RKO (cell line): ENCODE measurements at places on chromosomes 1 and 21.

DNA sequence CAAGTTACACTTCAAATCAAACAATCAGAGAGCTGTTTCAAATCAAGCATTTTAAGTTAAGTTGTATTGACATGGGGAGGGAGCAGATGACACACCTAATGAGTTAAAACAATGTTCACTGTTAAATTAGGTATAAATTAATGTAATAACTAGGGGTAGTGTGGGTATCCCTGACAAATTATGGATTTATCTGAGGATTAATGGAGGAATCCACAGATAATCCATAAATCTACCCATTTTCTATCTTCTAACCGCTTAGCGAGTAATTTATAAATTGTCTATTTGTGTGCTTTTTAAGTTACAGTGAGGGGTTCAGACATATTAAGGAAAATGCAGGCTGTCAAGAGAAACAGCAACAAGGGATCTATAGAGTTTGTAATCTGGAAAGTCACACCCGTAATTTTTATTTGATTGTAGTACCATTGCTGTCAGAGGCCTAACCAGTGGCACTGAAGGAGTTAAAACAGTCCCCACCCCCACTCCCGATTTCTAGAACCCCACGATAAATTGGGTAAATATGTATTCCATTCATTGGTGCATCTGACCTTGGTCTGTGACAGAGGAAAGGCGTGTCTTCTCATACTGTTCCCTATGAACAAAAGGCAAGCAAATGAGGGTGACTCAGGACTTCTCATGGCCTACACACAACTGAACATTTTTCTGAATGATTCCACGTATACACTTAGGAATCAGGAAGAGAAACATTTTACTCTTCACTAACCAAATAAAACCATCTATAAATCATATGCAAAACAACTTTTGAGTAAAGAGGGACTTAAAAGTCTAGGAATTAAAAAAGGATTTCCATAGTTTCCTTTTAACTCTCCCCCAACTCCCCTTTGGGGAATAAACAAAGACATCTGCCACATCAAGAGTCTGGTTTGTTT lies 7.4 kb downstream of the IRF2BP2 start:
- peak; percentile 99 for DNase-seq

DNA sequence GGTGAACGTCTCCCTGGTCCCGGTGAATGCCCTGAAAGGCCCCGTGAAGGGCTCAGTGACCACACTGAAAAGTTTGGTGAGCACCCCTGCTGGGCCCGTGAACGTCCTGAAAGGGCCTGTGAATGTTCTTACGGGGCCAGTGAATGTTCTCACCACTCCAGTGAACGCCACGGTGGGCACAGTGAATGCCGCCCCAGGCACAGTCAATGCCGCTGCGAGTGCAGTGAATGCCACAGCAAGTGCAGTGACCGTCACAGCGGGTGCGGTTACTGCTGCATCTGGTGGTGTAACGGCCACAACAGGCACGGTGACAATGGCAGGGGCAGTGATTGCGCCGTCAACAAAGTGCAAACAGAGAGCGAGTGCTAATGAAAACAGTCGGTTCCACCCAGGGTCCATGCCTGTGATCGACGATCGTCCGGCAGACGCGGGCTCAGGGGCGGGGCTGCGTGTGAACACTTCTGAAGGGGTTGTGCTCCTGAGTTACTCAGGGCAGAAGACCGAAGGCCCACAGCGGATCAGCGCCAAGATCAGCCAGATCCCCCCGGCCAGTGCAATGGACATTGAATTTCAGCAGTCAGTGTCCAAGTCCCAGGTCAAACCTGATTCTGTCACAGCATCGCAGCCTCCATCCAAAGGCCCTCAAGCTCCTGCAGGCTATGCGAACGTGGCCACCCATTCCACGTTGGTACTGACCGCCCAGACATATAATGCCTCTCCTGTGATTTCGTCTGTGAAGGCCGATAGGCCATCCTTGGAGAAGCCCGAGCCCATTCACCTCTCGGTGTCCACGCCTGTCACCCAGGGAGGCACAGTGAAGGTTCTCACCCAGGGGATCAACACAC lies 41.5 kb downstream of the ZBTB17 start:
- DNase-seq, result no peak

- no peak for DNase-seq
These were observed 3.9 kb upstream of the FAM78B start for GRCh38 chr1:166170726-166171125.

- DNase-seq, result no peak
These were observed 231.5 kb upstream of the ST6GALNAC5 start for GRCh38 chr1:76635784-76636183.

DNA sequence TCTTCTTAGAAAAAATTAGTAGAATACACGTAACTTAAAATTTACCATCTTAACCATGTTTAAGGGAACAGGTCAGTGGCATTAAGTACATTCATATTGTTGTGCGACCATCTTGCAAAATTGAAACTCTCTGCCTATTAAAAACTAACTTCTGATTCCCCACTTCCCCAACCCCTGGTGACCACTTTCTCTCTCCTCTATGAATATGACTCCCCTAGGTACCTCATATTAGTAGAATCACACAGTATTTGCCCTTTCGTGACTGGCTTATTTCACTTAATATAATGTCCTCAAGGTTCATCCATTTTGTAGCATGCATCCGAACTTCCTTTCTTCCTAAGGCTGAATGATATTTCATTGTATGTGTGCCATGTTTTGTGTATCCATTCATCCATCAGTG lies 15.1 kb upstream of the TARBP1 start:
- DNase-seq, result no peak

DNA sequence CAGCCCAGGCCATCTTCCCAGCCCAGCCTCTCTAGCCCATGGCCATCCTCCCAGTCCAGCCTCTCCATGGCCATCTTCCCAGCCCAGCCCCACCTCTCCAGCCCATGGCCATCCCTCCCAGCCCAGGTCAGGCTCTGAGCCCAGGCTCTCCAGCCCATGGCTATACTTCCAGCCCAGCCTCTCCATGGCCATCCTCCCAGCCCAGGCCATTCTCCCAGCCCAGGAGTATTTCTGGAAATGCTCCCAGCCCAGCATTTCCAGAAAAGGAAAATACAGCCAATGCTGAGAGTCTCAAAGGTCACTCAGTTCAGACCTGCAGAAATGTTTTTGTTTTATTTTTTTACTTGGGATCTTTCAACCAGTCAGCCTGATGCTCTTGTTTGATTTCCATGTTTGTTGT lies 70.0 kb upstream of the ZNF281 start:
- no peak for DNase-seq

- DNase-seq, result no peak
These were observed 4.7 kb upstream of the XKR8 start for GRCh38 chr1:27955076-27955475.

DNA sequence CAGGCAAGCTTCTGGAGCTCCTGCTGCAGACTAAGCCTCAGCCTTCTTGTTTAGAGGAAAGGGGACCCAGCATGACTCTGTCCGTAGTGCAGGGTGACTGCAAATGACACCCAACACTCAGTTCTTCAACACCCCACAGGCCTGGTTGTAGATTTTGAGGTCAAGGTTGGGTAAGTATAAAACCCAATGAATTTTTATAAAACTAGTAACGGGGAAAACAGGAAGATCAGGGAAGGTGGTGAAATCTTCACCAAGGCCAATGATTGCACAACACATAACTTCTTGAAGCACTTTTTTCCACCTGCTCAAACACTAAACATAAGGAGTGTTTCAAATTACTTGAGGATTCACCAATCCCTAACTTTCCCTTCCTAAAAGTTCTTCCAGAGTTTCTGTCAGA lies 89.4 kb upstream of the JAK1 start:
- no peak for DNase-seq

DNA sequence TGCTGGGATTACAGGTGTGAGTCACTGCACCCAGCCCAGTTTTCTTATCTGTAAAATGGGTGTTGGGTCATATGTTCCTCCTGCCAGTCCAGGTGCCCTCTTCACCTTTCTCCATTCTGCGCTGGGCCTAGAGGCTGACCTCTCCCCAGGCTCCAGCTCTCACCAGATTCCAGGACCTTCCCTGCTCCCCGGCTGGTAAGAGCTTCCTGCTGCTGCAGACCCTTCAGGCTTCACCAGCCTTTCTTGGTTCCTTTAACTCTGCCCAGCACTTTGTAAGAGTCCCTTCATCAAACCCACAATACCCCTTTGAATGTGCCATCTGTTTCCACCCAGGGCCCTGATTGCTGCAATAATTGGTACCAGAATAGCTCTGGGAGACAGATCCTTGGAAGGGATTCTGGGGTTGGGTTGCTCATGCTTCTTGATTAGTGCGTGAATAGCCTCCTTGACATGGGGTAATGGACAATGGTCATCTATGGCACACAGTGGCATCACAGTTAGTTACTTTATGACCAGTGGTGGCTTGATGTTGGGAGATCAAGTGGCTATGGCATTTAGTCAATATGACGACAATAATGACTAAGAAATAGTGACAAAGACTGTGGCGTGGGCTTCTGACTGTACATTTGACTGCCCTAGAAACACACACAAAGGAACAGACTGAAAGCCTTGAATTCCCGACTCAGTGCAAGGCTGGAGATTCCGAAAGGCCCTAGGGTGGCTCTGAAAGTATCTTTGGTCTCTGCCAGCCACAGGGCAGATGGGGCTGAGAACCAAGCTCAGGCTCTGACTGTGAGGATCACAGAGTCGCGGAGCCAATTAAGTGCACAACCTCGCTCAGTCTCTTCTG lies 67.3 kb downstream of the SLC9A1 start:
- DNase-seq, result peak; percentile 37

GRCh38 chr1:119679223-119679622 lies 31.2 kb upstream of the ZNF697 start:
- no peak for DNase-seq

GRCh38 chr1:203930342-203930741 lies 68.9 kb downstream of the SNRPE start:
- DNase-seq, result no peak
